CD4-positive, alpha-beta T cell (primary cell): ENCODE measurements at places on chromosomes 3 and 15.
A peak's percentile ranks its signal among the peaks of the same experiment; 100 is the strongest.

GRCh38 chr15:99481951-99482230 is 83.9 kb upstream of the MEF2A start:
- no peak for DNase-seq

- no peak for DNase-seq
Measured at GRCh38 chr3:69255928-69256327, 130.0 kb downstream of the FRMD4B start.

DNA sequence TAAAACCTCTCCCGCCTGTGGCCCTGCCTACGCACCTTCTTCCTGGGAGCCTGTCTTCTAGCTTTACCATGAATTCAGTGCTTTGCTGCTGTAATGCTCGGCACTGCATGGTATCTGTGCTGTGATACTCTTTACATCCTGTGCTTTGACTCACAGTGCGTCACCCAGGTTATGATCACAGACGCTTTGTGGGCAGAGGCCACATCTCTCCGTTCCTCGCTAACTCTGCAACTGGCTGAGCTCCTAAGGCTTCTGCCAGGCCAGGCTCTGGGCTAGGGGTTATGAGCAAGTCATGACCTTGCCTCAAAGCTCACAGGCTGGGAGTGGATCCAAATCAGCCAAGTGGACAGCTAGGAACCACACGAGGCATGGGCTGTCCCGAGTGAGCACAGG is 23.2 kb downstream of the SPTBN5 start:
- DNase-seq: peak; percentile 81

DNA sequence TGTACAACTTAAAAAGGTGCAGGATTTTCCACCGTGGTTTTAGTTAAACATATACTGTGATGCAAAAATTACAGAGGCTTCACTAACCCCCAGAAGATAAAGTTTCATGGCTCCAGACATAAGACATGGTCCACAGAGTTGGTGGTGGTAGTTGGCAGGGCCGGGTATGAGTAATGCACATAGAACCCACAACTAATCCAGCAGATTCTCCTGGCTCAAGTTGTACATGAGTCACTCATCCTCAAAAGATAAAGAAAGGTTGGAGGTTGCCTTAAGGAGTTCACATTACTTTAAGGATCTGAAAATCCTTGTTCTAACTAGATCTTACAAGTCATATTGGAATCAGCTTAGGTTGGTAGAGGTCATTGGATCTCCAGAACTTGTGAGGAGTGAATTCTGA is 98.3 kb upstream of the ZBTB20 start:
- DNase-seq: no peak

- DNase-seq: no peak
Measured at GRCh38 chr3:194423317-194423716, 24.3 kb upstream of the GP5 start.

- no peak for DNase-seq
Measured at GRCh38 chr15:90291679-90292356, 26.3 kb downstream of the NGRN start.

GRCh38 chr15:69340243-69340900 is 41.7 kb downstream of the PAQR5 start:
- no peak for DNase-seq

GRCh38 chr3:172307141-172307560 is 141.1 kb downstream of the GHSR start:
- no peak for DNase-seq

- DNase-seq: no peak
Measured at GRCh38 chr3:69983546-69984265, 15.8 kb upstream of the SAMMSON start.

GRCh38 chr15:41928637-41929620 is 35.1 kb upstream of the SPTBN5 start:
- no peak for DNase-seq

DNA sequence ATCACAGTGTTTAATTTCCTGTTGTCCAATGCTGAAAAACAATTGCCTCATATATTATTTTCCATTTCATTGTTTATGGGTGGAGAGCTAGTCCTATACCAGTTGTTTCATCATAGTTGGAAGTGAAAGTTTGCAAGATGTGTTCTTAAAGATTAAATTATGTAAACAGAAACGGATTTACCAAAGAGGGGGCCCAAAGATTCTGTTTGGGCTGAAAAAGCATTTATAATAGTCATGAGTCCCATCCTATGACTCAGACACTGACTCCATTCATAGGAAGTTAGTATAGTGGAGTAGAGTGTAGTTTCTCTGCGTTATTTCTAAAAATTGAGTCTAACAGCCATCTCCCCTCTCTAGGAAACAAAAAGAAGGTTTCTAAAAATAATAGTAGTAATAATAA is 24.3 kb downstream of the NFKBIZ start:
- no peak for DNase-seq

GRCh38 chr3:106302451-106303221 is 433.8 kb upstream of the CBLB start:
- no peak for DNase-seq

DNA sequence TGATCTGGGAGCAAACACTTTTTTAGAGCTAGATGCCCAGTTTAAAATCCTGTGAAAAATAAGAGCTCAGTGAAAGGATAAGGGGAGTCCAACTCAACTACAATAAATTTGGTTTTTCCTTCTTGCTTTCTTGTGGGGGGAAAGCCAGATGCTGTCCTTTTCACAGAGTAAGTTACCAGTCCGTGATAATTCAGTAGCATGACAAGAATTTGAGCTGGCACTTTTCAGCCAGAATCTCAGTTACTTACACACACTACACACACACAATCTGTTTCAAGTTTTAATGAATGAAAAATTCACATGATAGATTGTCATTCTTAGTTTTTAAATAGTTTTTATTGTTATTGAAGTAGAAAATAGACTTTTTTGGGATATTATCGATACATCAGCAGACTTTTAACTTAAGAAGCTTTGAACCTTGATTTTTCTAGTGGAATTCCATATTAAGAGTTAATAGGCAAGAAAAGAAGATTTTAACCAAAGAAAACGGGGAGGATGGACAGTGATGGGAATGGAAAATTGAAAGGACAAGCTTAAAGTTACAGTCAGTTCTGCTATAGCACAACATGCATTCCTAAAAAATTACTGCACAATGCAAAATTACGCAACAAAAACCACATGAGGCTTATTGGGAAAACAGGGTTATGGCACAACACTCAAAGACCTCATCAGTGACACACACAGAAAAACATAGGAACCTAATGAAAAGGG is 47.0 kb downstream of the PSMD6 start:
- no peak for DNase-seq

DNA sequence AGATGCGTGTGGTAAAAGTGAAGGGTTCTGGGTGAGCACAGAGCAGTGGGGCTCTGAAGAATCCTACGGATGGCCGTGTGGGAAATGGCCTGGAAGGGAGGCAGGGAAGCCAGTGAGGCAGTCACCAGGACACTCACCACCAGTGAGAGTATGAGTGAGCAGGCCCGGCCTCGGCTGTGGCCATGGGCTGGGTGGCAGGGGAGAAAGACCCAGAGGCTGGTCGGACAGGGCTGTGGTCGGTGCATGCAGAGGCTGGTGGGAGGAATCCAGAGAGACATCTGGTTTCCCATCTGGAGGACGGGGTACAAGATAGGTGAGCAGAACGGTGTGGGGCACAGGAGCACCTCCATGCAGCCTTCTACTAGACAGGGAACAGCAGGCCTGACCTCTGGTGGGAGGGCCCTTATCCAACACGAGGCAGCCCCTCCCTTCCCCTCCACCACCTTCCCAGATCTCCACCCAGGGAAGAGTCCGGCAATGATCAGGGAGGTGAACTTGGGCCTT is 10.1 kb downstream of the PCSK6 start:
- DNase-seq: no peak

- no peak for DNase-seq
Measured at GRCh38 chr15:68834346-68834745, 13.7 kb upstream of the ANP32A start.

DNA sequence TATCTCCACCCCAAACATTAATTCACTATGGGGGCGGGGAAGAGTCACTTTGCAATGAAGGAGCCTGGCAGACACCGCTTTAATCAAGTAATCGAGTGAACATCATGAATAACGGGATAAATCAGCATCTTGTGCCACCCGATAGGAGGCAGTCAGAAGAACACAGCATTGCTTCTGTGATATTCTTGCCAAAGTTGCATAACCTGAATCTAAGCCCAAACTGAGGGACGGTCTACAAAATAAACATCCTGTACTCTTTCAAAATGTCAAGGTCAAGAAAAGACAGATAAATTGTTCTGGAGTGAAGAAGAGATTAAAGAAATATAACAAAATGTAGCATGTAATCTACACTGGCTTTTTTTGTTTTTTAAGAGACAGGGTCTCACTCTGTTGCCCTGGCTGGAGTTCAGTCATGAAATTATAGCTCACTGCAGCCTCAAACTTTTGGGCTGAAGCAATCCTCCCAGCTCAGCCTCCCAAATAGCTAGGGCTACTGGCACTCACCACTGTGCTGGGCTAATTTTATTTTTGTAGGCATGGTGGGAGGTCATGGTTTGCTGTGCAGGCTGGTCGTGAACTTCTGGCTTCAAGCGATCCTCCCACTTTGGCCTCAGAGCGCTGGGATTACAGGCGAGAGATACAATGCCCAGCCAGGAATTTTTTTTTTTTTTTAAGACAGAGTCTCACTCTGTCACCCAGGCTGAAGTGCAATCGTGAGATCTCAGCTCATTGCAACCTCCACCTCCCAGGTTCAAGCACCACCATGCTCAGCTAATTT is 20.1 kb upstream of the VWA5B2 start:
- no peak for DNase-seq

- DNase-seq: no peak
Measured at GRCh38 chr3:39019299-39019698, 32.4 kb downstream of the SCN11A start.

DNA sequence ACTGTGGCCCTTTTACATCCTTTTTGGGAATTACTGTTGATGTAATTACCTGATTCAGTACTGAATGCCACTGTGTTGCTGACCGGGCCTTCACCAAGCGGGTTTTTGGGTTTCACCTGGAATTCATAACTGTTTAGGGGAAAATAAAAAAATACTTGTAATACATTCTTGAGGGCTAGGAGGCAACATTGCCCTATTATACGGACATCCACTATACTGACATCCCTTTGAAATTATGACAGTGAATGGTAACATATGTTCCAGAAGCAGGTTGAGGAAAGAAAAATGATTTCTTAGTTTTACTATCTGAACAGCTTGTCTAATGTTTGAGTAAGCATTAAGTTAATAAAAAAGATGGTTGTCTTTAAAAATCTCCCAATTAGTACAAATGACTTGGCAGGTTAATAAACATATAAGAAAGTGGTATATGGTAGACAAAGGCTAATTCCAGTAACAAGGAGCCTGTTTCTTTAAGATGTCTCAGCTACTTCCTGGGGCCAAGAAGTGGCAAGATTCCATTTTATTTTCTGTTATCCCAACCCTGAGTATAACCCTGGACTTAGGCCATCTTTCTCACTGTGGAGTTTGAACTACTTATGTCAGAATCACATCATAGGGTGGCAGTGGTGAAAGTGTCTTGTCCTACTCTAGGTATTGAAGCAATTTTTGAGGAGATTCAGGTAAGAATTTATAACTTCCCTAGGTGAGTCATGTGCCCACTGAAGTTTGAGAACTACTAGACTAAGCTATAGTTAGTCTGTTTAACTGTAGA is 45.5 kb downstream of the TFG start:
- no peak for DNase-seq

DNA sequence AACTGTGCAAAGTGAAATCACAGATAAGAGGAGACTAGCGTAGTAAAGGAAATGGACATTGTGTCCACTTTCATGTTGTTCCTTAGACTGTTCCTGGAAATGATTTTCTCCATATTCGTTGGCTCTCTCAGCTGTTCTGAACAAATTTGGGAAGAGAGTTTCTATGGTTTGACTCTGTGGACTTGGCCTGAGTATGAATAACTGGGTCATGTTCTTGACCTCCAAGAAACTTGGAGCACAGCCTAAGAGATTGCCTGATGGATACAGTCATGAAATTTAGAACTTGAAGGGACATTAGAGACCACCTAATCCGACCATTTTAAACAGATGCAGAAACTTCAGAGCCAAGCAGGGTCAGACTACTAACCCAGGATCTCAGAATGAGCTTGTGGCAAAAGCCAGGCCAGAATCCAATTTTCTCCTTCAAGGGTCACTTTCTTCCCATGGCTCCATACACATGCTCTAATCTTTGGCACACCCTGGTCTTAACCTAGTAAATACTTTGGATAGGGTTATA is 430.4 kb downstream of the RBMS3 start:
- no peak for DNase-seq

DNA sequence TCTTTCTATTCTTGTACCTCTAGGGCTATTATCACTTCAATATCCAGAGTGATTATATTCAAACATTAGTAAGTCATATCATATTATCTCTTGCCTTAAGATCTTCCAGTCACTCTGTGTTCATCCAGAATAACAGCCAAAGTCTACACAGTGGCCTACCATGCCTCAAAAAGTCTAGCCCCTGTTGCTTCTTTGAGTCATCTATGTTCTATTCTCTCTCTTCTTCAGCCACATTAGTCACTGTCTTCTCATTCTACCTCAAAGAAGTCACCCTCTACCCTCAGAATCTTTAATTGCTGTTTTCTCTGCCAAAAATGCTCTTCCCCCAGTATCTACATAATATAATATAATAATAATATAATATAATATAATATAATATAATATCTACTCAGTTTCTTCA is 356.0 kb downstream of the NLGN1 start:
- DNase-seq: no peak

GRCh38 chr15:52406601-52407000 is 111.0 kb upstream of the MYO5C start:
- DNase-seq: no peak

- no peak for DNase-seq
Measured at GRCh38 chr15:96243701-96244100, 86.8 kb upstream of the NR2F2 start.

GRCh38 chr3:82938821-82939328 is 1177.4 kb upstream of the GBE1 start:
- DNase-seq: no peak

- DNase-seq: no peak
Measured at GRCh38 chr3:125148016-125148812, 64.3 kb downstream of the SLC12A8 start.

GRCh38 chr3:49124991-49125670 is 4.5 kb upstream of the USP19 start:
- no peak for DNase-seq

- DNase-seq: no peak
Measured at GRCh38 chr3:106277731-106278130, 408.9 kb upstream of the CBLB start.

DNA sequence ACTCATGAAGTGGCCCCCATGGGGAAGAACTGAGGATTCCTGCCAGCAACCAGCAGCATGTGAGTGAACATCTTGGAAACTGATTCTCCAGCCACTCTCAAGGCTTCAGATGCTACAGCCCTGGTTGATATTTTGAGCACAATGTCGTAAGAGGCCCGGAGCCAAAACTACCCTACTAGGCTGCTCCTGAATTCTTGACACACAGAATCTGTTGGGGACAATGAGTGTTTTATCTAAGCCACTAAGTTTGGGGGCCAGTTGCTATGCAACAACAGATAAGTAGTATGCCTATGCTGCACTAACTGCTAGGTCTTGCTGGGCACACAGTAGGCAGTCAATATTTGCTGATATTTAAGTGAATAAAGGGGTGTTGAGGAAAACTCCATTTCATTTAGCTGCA is 89.9 kb upstream of the CHL1 start:
- DNase-seq: no peak

DNA sequence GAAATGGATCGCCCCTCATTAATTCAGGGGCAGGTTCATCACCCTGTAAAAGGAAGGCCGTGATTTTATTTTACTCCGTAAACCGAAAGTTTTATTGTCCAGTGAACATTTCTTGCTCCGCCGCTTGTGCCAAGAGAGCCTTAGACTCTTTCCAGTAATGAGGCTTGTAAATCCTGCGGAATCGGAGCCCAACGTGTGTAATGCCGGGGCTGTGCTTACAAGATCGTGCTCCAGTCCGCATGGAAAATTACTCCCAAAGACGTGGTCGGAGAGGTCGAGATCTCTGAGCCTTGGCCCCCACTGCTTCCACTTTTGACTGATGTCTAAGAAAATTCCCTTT is 649 bp upstream of the PLOD2 start:
- no peak for DNase-seq
